ENCODE measurements at places on chromosomes 6 and 20.

DNA sequence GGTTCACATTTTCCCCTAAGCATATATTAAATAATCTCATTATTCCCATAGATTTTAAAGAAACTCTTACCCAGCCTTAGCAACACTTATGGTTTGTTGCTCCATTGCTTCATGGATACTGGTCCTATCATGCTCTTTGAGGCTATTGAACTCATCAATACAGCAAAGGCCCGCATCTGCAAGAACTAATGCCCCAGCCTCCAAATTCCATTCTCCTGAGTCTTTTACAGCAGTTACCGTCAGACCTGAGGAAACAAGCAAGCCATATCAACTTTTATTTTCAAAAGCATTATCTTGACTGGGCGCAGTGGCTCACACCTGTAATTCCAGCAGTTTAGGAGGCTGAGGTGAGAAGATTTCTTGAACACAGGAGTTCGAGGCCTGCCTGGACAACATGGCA is 37.7 kb upstream of the ASF1A start:
- no peak for DNase-seq

DNA sequence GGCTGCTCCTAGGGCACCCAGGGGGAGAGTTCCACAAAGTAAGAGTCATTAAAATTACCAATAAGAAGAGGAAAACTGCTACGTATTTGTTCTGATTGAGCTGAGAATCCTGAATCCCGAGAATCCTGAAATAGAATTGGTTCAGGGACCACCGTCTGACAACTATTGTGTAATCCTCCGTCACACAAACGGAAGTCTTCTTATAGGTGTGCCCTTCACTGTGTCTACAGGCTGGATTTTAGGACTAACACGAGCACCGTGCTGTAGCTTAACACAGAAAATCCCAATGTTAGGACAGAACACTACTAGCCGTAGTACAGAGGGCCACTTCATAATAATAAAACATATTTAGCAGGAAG is 50.6 kb upstream of the RNF182 start:
- no peak for DNase-seq

GRCh38 chr6:26214803-26215584 is 127.8 kb downstream of the HFE start:
- DNase-seq = peak; percentile 37

- no peak for DNase-seq
These were observed 181.2 kb downstream of the DTNBP1 start for GRCh38 chr6:15481390-15482291.

GRCh38 chr6:98686008-98686601 is 148.3 kb upstream of the POU3F2 start:
- DNase-seq = no peak

GRCh38 chr6:168127384-168127868 is 48.4 kb upstream of the FRMD1 start:
- no peak for DNase-seq

GRCh38 chr20:64238851-64239387 is 16.6 kb upstream of the PCMTD2 start:
- DNase-seq = no peak

DNA sequence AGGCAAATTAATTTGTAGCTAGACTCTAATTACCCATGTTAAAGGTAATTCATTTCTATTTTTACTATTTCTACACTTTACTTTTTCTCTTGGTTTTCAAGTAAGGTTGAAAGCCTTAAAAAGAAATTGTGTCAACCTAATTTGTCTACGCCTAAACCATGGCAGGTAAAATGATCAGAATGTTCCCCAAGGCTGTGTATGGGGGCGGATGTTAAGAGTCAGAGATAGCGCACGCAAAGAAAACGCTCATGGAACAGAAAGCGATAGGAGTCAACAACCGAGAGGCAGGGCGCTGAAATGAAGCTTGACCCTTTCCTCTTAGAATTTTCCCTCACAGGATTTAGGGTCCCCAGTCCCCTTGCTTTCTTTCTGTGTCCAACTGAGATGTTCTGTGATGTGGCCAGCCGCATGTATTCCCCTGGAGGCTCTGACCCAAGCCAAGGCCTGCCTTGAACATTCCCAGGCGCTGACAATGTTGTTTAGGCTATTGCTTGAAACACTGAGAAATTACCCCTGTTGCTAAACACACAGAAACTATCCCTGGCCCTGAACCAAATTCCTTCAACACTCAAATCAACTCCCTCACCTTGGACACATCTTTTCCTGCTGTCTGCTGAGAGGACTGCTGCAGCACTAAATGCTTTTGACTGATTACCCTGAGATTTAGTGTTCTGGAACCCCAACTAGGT is 10.9 kb downstream of the PSMB1 start:
- DNase-seq = no peak

GRCh38 chr20:37154684-37155298 is 24.3 kb upstream of the RPN2 start:
- DNase-seq = no peak

- DNase-seq = no peak
These were observed 256.4 kb downstream of the TMEM242 start for GRCh38 chr6:157066781-157067491.

GRCh38 chr6:3848380-3848779 is 793 bp upstream of the FAM50B start:
- DNase-seq = no peak

DNA sequence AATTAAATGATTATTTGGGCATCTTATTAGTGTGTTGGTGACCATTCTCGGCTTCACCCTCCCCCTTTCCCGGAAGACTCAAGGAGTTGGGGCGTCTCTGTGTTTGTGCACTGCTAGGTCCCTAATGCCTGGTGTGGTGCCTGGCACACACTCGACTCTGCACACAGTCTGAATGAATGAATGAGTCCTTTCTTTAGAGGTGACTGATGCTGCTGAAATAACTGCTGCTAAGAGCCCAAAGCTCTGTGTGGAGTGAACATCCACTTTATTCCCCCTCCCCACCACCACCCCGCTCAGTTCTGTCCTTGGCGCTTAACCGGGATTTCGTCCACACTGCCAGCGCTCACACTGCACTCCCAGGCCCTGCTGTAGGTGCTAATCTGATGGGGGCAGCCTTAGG is 1.2 kb upstream of the PHACTR3 start:
- no peak for DNase-seq

Measured in CD4-positive, CD25-positive, alpha-beta regulatory T cell (primary cell).